Uterus (tissue), 4 donors: ENCODE measurements at places on chromosomes 2 and 18. TPM values are rescaled to one million over a fixed set of nuclear protein-coding genes. Genes with fewer than 3 reads are reported as not detected.

- no peak overlapping the region for H3K4me3 ChIP-seq
- no peak for DNase-seq
These were observed 80.2 kb downstream of the EFEMP1 start for GRCh38 chr2:55843096-55843993.

GRCh38 chr18:60722742-60723141 is 350.2 kb upstream of the MC4R start:
- H3K27ac ChIP-seq = no peak overlapping the region
- H3K4me1 ChIP-seq = no peaks in the 10 kb centered on the region
- no peaks in the 10 kb centered on the region for H3K36me3 ChIP-seq
- no peaks in the 10 kb centered on the region for H3K27me3 ChIP-seq
- no peak for DNase-seq
- no peak overlapping the region for H3K4me3 ChIP-seq

- H3K27ac ChIP-seq = no peak overlapping the region
- H3K36me3 ChIP-seq = no peaks in the 10 kb centered on the region
- H3K4me1 ChIP-seq = no peaks in the 10 kb centered on the region
- no peak overlapping the region for H3K4me3 ChIP-seq
These were observed 131.4 kb downstream of the ARHGAP28 start for GRCh38 chr18:6860804-6861448.

DNA sequence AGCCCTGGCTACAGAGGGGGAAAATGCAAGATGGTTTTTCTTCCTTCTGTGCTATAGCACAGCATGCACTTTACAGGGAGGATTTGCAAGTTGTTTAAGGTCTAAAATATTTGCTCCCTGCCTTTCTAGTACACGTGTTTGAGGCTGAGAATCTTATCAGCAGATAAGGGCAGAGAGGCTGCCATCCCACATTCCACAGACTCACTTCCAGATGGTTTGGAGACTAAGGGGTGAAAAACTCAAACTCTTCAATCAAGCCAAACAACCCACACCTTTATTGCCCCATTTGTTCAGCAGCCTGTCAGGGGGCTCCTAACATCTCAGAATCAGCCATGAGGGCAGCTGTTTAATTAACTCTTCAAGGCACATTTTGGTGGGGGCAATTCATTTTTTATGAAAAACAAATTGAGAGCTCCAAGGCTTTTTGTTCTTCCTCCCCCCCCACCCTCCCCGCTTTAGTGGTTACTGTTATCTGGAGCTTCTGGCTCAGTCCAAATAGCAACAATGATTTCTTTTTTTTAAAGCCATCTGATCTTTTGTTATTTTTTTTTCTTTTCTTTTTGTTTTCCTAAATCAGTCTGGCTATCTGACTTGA is 242.6 kb upstream of the NT5C1B start:
- no peak overlapping the region for H3K4me3 ChIP-seq
- no peaks in the 10 kb centered on the region for H3K36me3 ChIP-seq
- H3K4me1 ChIP-seq = peaks cover 8% of the 10 kb centered on the region
- no peak for DNase-seq

DNA sequence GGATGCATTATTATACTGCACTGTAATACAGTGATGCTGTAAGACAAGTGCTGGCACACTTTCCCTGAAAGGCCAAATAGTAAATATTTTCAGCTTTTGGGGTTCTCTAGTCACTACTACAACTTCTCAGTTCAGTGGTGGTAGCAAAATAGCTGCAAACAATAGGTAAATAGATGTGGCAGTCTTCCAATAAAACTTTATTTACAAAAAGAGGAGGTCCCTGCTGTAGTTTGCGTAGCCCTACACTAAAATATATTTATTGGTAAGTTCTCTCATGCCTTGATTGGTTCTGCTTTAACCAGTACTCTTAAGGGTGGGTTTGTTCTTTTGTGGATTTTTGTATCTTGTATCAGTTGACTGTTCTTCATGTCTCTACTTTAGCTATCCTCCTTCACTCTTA is 7.8 kb downstream of the GLS start:
- no peak overlapping the region for H3K27ac ChIP-seq
- H3K27me3 ChIP-seq = no peaks in the 10 kb centered on the region
- DNase-seq = no peak

DNA sequence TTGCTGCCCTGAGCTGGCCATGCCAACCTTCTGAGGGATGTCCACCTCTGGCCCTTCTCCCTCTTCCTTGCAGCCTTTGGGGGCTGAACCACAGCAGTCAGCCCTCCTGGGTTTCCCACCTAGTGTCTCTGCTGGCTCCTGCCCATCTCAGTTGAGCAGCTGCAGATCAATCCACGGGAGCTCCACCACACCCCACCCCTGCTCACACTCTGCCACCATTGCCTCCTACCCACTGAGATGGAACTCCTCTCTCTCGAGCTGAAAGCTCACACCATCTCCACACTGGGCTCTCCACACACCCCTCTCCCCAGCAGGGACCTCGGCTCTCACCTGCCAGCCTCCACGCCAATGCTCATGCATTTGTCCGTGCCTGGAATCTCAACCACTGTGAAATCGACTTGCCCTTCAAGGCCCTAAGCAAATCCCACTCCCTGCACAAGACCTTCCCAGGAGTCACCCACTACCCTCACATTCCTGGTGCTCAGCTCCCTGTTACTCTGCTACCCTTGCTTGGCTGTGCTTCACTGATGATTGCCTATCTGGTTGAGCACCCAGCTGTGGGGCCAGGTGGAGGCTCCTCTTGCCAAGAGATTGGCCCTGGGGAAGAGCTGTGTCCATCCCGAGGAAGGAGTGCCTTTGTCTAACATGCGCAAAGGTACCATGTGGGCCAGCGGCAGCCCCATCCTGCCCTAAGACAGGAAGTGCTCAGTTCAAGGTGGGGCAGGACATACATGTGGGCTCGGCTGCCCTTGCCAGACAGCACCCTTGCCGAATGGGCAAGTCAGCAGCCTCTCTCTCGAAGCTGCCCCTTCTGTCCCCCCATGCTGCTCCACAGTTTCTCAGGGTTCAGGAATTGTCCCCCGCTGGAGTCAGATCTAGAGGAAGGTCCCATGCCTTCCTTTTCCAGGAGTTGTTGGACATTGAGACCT is 208.7 kb downstream of the CYP26B1 start:
- no peaks in the 10 kb centered on the region for H3K27me3 ChIP-seq
- DNase-seq = no peak
- H3K27ac ChIP-seq = no peak overlapping the region
- H3K4me3 ChIP-seq = no peak overlapping the region
- no peaks in the 10 kb centered on the region for H3K36me3 ChIP-seq

The LRRTM1 gene
- total RNA-seq = 10.4 TPM

DNA sequence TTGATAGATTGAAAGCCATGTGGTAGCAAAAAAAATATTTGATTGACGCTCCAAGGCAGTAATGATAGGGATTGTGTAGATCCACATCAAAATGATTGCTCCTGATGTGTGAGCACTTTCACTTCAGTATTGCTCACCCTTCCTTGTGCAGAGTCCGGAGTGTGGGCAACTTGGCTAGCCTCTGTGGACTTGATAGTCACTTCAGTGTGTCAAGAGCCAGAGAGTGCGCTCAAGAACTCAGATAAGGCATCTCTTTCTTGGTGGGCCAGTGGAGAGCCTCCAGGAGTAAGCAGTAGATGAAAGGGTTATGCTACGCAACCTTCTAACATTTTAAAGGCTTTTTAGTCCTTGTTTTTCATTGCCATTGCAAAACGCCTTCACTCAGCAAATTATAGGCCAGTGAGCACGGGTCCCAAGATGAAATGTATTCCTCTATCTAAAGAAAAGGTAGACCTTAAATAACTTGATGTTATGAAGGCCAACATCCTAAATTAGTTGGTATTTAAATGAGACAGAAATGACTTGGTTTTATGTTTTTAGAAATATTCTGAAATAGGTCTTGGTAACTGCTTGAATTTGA is 84.4 kb downstream of the MEIS1 start:
- H3K4me3 ChIP-seq = no peak overlapping the region
- H3K4me1 ChIP-seq = peaks cover 4% of the 10 kb centered on the region
- no peaks in the 10 kb centered on the region for H3K27me3 ChIP-seq
- H3K27ac ChIP-seq = no peak overlapping the region
- H3K36me3 ChIP-seq = no peaks in the 10 kb centered on the region

DNA sequence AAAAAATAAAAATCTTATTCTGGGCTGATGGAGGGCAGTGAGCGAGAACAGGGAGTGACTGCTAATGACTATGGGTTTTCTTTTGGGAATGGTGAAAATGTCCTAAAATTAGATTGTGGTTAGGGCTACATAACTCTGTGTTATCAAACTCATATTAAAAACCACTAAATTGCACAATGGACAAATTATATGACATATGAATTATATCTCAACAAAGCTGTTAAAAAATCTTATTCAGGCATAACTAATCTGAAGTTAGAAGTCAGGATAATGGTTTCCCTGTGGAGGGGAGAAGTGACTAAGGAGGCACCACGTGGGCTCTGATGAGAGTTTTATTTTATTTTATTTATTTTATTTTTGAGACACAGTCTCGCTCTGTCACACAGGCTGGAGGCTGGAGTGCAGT is 32.1 kb upstream of the DPP4 start:
- DNase-seq = no peak
- no peaks in the 10 kb centered on the region for H3K27me3 ChIP-seq
- H3K4me1 ChIP-seq = no peaks in the 10 kb centered on the region
- H3K27ac ChIP-seq = no peak overlapping the region

- H3K27ac ChIP-seq = no peak overlapping the region
- H3K36me3 ChIP-seq = no peaks in the 10 kb centered on the region
- H3K4me1 ChIP-seq = no peaks in the 10 kb centered on the region
These were observed 286.8 kb upstream of the HNMT start for GRCh38 chr2:137677466-137677865.

The C1GALT1C1L gene
- 3.7 TPM for total RNA-seq

DNA sequence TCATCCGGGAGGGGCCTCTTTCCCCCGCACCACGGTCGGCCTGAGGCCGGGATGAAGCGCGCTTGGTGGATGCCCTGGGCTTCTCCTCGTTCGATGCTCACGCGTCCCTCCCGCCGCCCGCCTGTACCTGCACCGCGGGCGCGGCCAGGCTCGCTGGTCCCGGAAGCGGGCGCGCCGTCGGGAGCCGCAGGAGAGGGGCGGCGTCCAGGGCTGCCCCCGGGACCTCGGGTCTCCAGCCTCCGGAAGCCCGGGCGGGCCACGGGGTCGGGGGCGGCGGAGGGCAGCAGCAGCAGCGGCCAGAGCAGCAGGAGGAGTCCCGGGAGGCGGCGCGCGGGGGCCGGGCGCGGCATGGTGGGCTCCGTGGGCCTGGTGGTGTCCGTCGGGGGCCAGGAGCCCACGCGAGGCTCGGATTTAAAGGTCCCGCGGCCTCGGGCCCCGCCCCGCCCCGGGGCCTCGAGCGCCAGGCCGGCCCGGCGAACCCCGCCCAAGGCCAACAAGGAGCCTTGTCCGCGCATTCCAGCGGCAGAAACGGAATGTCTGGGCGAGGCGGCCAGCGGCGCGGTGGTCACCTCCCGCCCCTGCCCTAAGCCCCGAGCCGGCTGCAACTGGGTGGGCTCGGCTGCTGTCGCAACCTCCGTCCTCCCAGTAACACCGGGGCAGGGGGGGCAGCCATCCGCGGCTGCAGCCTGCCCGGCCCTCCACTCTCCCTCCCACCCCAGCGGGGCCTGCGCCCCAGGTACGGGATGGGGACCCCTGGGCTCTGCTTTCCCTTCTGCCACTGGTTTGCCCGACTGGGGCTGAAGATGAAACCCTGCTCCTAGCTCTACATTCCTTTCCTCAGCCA is at the start of gene MATN3:
TSS of gene MATN3 (minus strand) at position 387 of the 844 bp plus-strand sequence. CDS start at position 350, 37 bp downstream.
- H3K4me1 ChIP-seq = peaks cover 7% of the 10 kb centered on the region
- H3K27ac ChIP-seq = peak within 1 kb of the TSS; percentile 58
- no peaks in the 10 kb centered on the region for H3K36me3 ChIP-seq
- no peaks in the 10 kb centered on the region for H3K27me3 ChIP-seq
- peak; percentile 18 for DNase-seq
- peak within 1 kb of the TSS; percentile 43 for H3K4me3 ChIP-seq

GRCh38 chr2:212931271-212931670 is 220.1 kb downstream of the IKZF2 start:
- H3K27ac ChIP-seq = no peak overlapping the region
- no peak for DNase-seq
- H3K36me3 ChIP-seq = no peaks in the 10 kb centered on the region
- no peak overlapping the region for H3K4me3 ChIP-seq

DNA sequence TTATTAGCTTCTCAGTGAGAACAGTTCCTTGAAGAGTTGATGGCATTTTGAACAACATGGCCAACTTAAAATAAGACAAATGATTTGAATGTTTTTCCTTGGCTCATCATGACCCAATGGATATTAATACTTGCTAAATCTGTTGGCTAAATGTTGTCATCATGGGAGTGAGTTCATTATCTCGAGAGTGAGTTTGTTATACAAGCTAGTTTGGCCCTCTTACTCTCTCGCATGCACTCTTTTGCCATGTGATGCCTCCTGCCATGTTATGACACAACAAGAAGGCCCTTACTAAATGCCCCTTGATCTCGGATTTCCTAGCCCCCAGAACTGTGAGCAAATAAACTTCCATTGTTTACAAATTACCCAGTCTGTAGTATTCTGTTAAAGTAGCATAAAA is 22.9 kb upstream of the SANBR start:
- no peaks in the 10 kb centered on the region for H3K27me3 ChIP-seq
- no peaks in the 10 kb centered on the region for H3K36me3 ChIP-seq
- no peak overlapping the region for H3K27ac ChIP-seq
- no peaks in the 10 kb centered on the region for H3K4me1 ChIP-seq
- no peak overlapping the region for H3K4me3 ChIP-seq

DNA sequence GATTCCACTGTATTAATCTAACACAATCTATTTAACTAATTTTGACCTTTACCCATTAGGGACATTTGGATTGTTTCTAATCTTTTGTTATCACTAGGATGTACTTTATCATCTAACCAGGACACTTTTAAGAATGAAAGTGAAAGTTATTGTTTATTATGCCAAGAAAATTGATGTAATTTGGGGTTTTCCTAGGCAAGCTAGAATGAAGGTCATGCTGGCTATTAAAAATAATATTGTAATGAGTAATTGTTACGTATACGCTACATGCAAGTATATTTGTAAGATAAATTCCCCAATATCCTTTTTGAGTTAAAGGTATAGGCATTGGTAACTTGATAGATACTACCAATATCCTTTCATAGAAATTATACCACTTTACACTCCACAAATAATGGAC is 74.6 kb downstream of the COL5A2 start:
- H3K27ac ChIP-seq = no peak overlapping the region
- H3K4me3 ChIP-seq = no peak overlapping the region
- no peaks in the 10 kb centered on the region for H3K36me3 ChIP-seq
- H3K4me1 ChIP-seq = no peaks in the 10 kb centered on the region
- no peaks in the 10 kb centered on the region for H3K27me3 ChIP-seq
- no peak for DNase-seq

DNA sequence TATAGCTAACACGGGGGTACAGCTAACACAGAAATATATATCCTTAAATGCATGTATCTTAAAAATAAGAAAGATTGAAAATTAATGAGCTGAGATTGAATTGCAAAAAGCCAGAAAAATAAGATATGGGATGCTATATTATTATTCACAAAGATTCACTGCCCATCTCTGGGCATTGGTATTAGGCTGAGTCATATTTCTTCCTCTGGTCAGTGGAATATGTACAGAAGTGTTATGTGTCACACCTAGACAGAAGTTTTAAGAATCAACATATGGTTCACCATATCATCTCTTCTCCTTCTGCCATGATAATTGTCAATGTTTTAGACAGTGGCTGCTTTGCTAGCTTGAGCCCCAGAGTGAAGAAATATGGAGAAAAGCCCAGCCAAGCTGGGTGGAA is 14.0 kb upstream of the MCFD2 start:
- no peaks in the 10 kb centered on the region for H3K36me3 ChIP-seq
- no peak overlapping the region for H3K27ac ChIP-seq
- H3K4me1 ChIP-seq = no peaks in the 10 kb centered on the region
- H3K4me3 ChIP-seq = no peak overlapping the region
- H3K27me3 ChIP-seq = no peaks in the 10 kb centered on the region

The PLA2R1 gene
- 24.1 TPM for total RNA-seq

- no peak for DNase-seq
- no peaks in the 10 kb centered on the region for H3K27me3 ChIP-seq
- peak overlapping the region; percentile 98 for H3K4me3 ChIP-seq
- H3K27ac ChIP-seq = peak overlapping the region; percentile 97
- no peaks in the 10 kb centered on the region for H3K4me1 ChIP-seq
These were observed 1.7 kb downstream of the ROCK2 start for GRCh38 chr2:11342551-11343367.

The KRTCAP3 gene
- 1.9 TPM for total RNA-seq

The RAB31 gene
- 98.1 TPM for total RNA-seq
